Amygdala (tissue), 56 donors: ENCODE measurements at places on chromosomes 5 and 9.

GRCh38 chr9:132185073-132186009 is 23.5 kb downstream of the NTNG2 start:
- DNase-seq = peak; percentile 37

- DNase-seq = no peak
Observed at GRCh38 chr5:59099995-59100345, 517.1 kb downstream of the RAB3C start.

- DNase-seq = no peak
Observed at GRCh38 chr9:98314381-98315066, 59.1 kb upstream of the TBC1D2 start.

- no peak for DNase-seq
Observed at GRCh38 chr5:124922255-124922975, 176.0 kb upstream of the ZNF608 start.

GRCh38 chr9:77876590-77876989 is 155.0 kb downstream of the GNAQ start:
- DNase-seq = no peak

DNA sequence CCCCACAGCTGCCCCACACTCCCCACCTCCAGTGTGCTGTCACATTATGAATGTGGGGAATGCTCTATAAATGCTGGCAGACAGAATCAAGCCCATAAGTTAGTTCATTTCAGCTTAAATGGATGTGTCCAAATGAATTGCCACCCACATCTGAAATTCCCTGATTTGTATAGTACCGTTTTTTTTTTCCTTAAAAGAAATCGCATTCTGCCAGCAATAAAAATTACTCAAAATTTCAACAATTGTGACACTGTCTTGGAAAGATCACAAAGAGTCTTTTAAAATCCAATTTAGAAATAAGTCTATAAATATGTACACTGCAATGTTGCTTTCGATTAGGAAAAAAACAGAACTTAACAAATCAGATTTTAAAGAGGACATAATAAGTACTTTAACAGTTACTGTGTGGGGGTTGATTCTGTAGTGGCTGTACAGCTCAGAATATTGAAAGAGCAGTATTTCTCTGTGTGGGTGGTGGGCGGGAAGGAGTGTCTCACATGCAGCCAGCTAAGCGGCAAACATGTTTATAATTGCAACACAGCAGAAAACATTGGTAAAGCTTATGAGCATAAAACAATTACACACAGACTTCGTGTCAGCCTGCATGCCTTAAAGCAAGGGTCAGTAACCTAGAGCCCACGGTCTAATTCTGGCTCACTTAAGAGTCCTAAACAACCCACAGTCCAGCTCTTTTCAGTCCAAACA is 24.9 kb upstream of the CSNK1G3 start:
- no peak for DNase-seq

DNA sequence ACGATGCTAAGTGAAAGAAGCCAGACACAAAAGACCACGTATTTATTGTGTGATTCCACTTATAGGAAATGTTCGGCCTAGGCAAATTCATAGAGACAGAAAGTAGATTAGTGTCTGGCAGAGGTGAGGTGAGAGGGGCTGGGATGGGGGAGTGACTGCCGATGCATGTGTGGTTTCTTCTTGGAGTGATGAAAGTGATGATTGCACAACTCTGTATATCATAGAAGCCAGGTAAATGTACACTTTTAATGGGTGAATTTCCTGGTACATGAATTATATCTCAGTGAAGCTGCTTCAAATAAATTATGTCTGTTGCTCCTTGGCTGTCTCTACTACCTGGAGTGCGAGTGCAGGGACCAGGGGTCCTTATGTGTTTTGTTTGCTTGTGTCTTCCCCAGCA is 76.2 kb upstream of the PTCH1 start:
- no peak for DNase-seq

- DNase-seq = no peak
Observed at GRCh38 chr5:56269216-56269927, 36.2 kb upstream of the ANKRD55 start.

DNA sequence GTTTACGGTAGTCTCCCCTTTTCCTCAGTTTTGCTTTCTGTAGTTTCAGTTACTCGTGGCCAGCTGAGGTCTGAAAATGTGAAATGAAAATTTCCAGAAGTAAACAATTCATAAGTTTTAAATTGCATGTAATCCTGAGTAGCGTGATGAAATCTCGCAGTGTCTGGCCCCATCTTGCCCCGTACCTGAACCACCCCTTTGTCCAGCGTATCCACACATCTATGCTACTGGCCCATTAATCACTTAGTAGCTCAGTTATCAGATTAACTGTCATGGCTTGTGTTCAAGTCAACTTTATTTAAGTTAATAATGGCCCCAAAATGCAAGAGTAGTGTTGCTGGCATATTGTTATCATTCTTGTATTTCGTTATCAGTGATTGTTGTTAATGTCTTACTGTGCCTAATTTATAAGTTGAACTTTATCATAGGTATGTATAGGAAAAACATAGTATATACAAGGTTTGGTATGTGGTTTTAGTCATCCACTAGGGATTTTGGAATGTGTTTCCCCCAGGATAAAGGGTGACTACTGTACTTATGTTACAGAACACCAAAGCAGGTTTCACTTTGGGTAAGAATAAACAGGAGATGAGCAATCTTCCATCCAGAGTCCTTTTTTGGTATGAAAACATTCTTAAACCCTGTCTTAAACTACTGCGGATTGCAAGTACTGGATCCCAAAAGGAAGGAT is 118.4 kb upstream of the KCNN2 start:
- DNase-seq = no peak

DNA sequence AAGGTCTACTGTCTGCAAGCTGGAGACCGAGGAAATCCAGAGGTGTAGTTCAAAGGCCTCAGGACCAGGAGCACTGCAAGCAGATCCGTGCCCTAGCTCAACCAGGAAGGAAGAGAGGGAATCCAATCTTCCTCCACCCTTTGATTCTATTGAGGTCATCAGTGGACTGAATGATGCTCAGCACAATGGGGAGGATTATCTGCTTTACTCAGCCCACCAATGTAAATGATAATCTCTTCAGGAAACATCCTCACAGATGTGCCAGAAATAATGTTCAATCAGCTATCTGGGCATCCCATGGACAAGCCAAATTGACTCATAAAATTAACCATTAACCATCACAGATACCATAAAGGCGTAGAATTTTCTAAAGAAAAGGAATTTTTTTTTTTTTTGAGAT is 92.0 kb downstream of the BASP1 start:
- DNase-seq = no peak

DNA sequence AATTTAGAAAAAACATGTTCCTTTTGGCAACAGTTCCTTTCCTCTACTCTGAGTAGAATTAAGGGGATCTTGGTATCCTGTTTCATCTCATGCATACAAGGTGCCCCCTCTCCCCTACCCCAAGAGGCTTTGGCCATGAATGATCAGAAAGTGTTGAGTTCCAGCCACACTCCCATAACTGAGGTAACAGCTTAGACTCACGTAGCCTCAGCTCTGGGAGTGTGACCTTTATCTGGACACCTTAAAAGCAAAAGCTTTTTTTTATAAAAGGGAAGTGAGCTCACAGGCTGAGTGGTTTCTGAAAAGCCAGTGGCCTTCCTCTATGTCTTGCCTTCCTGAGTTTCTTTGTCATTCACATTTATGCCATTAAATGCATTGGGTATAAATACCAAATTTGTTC is 900 bp upstream of the HAVCR2 start:
- no peak for DNase-seq

DNA sequence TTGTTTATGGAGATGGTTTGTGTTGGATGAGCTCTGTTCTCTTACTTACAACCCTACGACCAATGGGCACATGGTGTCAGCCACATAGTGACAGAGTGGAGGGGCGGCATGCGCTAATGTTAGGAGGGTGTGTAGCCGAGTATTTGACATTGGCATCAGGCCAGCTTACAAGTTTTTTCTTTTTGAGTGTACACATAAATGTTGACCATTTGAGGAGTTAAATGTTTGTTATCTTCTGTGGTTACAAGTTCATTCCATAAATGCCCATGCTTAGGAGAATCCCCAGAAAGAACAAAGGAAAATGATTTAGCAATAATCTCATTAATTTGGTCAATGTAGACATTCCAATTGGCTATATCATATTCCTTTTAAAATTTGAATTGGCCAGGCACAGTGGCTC is 180.1 kb upstream of the ELL2 start:
- no peak for DNase-seq

- no peak for DNase-seq
Observed at GRCh38 chr9:20569525-20569924, 52.8 kb downstream of the MLLT3 start.

- no peak for DNase-seq
Observed at GRCh38 chr5:81349161-81349560, 44.8 kb downstream of the ACOT12 start.

GRCh38 chr5:135439231-135440205 is 7.6 kb downstream of the DCANP1 start:
- no peak for DNase-seq

DNA sequence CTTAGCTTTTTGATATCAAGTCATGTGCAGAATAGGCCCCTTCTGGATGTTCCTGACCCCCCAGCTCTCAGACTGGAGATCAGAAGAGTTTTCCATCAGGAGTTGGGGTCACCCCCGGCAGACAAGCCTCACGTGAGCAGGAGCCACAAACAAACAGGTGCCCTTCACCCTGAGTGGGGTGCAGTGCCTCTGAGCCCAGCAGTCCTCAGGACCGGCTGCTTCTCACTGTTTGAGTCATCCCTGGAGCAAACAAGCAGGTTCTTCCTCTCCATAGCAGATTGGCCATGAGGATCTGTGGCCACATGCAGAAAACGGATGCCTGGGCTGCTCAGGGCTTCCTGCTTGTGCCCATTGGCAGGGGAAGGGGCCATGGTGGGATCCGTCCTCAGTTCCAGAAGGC is 47.0 kb downstream of the LRSAM1 start:
- DNase-seq = no peak

GRCh38 chr9:109923471-109923760 is 143.4 kb downstream of the PALM2AKAP2 start:
- no peak for DNase-seq

- DNase-seq = no peak
Observed at GRCh38 chr9:77021291-77021894, 1.9 kb downstream of the FOXB2 start.

- DNase-seq = no peak
Observed at GRCh38 chr9:15944341-15944740, 391.5 kb downstream of the CCDC171 start.

DNA sequence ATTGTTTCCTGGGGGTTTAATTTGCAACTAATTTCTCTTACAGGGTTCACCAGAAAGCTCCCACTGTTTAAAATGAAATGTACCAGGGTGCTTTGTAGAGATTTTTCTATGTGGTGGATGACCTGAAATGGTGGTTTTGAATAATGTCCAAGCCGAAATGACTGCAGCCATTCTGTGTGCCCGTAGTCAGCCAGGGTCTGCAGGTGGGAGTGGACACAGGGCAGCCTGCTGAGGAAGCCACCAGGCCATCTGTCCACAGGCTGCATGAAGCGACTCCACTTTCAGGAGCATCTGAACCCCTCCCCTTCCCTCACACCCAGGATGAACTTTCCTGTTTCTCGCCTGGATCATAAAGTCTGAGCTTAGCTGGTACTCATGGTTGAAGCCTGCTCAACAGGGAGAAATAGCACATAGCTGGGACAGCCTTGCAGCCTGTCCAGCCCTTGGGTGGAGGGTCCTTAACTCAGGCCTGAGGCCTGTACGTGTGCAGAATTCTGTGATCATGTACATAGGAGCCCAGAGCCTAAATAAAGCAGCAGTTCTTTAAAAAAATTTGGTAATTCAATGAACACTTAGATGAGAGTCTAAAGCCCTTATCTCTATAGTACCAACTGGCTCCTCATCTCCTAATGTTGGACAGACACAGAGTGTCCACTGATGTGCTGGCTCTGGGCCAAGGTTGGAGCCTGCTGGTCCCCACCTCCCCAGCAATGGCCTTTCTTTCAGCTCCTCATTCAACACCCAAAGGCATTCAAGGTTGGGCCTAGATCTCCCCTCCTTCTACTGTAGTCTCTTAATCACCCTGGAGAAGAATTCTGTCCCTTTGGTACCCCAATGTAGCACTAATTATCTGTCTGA is 72.8 kb downstream of the SHB start:
- no peak for DNase-seq

- DNase-seq = no peak
Observed at GRCh38 chr9:130940027-130940549, 1.0 kb upstream of the FIBCD1 start.

- DNase-seq = no peak
Observed at GRCh38 chr5:148623741-148624140, 30.6 kb downstream of the HTR4 start.
